ENCODE measurements at places on chromosomes 16 and 17.
A peak's percentile ranks its signal among the peaks of the same experiment; 100 is the strongest.

DNA sequence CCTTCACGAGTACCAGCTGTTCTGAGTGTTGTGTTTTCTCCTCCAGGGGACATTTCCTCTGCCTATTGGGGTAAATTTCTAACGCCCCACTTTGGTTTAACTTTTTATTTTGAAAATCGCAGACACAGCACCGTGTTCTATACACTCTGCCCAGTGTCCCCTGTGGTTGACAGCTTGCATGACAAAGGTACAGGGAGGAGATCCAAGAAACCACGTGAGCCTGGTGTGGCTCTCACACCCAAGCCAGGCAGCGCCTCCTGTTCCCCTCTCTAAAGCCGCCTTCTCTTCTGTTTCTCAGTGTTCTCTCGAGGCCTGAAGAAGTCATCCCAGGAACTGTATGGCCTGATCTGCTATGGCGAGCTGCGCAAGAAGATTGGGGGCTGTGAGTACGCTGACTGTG, 25.4 kb downstream of the CRAMP1 start:
- no peak for DNase-seq

- peak; percentile 12 for DNase-seq
Observed at GRCh38 chr17:19002805-19003542, 1.6 kb downstream of the FAM83G start.

DNA sequence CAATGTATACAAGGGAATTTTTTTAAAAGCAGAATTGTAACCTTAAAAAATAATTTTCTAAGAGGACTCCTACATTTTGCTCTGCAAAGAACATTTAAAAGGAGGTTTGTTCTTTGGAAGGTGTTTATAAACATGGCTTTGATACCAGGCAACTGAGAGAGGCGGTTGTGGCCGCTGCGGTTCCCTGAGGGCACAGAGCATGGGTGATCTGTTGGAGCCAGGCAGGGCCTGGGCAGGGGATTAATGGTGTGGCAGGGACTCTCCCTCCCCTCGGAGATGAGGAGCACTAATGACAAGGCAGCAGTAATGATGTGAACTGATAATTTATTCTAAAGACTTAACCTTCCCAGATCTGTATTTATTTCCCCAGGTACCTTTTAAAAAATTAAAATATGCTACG, 65.4 kb downstream of the WWP2 start:
- no peak for DNase-seq

DNA sequence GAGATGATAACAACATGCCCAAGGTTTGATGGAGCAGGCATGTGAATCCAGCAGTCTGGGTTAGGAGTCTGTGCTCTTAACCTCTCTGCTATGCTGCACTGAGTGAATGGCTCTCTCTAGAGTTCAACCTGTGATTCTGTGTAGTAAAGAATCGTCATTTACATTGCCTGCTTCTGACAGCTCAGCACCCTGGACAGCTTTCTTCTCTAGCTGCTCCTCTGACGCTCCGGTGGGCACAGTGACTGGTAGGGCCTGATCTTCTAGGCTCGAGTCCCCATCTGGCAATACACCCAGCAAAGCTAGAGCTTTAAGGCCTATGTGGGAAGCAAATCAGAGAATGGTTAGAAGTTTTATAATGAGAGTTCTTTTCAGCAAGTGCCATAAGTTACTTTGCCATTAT, 85.3 kb upstream of the ATP2A3 start:
- no peak for DNase-seq

DNA sequence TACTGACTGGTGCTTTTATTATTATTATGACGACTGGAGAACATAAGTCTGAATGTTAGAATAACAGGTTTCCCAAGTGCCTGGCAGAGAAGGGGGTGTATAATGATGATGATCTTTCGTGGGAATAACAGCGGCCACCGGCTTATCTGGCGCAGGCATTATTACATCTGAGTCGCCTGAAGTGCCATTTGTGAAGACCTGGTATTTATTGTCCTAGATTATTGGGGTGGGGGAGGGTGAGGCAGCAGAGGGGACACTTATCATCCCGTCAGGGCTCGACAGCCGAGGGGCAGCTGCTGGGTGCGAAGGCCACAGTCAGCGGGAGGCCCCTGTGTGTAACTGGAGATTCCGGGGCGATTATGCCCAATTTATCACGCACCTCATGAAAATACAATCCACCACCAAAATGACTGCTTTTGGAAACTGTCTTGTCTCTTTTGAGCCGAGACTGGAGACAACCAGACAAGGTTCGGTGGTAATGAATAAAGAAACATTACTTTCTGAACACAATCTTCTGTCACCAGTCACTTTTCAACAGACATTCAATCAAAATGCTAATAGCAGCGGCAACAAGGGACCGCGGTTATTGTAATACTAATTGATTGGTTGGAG, 199.3 kb downstream of the CCDC182 start:
- no peak for DNase-seq

DNA sequence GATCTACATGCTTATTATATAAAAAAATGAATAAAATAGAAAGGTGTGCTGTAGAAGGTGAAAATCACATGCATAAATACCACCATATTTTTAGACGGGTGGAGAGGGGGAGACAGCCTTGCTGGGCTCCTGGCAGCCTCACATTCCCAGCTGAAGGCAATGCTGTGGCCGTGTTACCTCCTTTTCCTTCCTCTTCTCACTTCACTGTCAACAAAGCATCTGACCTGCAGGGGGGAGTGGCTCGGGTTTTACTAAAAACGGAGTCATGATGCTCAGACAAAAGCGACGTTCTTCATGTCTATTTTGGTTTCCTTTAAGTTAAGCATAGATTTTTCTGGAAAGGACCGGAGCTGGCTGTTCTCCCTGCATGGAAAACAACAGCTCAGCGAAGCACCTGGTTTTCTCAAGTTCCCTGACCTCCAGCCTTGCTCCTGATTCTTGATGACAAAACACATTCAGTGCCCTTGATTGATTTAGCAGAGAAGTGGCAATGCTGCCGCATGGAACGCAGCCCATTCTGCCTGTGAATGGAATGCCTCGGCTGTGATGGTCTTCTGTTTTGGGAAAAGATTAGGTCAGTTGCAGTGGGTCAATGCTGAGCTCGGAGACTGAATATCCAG, 5.5 kb upstream of the RPTOR start:
- no peak for DNase-seq

DNA sequence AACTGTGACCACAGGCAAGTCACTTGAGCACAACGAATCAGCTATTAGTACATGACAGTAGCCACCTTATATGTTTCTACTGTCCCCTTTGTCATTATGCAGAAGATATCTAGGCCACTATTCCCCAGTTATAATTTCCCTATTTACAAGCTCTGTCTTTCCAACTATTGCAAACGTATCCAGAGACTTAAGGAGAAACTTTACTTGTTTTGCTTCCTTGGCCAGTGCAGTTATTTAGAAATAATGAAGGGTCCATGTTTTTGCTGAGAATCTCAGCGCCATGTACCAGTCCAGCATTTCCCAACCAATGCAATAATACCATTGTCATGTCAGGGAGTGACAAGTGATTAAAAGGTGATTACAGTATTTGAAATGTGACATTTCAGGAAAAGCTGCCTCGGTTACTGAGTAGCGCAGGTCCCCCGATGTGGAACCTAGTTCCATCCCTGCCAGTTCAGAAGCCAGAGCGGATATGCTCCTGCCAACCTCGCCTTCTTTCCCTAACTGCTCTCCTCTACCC, 743 bp downstream of the ZNF624 start:
- DNase-seq: no peak

DNA sequence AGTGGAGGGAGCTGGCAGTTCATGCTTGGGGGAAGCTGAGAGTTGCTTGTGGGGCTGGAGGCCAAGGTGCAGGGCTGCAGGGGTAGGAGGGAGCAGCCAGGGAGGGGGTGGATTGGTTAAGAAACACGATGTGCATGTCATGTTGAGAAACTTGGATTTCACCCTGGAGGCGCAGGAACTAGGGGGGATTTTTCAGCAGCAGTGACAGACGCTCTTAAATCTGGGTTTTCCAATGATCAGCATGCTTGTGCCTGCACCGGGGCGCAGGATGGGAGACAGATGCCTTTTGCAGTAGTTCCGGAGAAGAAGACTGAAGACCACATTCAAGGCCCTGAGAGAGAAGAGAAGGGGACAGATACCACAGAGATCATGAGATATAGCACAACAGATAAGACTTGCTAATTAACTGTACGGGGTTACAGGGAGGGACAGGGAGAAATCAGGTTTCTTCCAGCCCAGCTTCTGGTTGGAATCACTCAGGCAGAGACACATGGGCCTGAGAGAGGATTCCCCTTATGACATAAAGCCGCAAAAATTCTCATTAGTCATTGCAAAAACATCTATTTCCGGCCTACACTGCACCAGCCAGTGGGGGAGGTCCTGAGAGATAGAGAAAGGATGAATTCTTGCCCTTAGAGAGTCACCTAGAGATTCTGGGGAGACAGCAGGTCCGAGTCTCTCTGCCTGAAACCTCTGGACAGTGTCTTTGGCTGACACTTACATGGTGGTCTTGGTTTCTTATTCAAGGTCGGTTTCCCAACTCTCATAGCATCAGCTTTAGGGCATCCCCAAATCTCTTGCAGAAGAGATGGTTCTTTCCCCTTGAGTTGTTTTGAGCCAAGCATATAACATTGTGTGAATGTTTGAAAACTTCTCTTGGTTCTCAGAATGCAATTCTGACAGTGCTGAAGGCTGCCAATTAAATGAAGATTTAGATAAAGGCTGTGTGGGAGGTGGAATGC, 27.1 kb downstream of the CDH13 start:
- peak; percentile 74 for DNase-seq

DNA sequence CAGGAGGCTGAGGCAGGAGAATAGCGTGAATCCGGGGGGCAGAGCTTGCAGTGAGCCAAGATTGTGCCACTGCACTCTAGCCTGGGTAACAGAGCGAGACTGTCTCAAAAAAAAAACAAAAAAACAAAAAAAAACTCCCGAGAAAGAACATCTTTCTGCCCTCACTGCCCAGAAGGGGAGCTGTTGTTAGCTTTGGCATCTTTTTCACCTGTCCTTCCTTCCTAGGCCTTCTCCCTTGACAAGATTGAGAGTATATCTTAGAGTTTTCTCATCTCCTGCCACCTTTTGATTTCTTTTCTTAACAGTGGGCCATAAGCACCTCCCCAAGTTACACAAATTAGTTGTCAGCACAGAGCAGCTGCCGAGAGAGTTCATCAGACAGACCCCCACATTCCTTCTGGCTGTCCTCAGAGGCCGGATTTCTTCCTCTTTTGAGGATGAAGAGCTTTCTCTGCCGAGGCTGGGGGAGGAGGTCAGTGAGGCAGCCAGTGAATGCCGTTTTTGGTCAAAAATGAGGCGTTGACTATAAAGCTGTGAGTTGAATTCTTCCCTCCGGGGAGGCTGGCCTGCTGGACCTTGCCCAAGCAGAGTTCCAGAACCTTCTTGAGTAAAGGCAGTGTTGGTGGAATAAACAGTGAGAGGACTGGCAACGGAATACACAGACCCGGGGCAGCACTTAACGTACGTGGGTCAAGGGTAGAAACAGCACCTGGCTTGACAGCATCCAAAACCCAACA, 127.0 kb downstream of the ABCC6 start:
- no peak for DNase-seq

GRCh38 chr16:69756705-69757104, 2.0 kb upstream of the NOB1 start:
- no peak for DNase-seq

- no peak for DNase-seq
Observed at GRCh38 chr17:43723697-43724359, 34.8 kb downstream of the SOST start.

GRCh38 chr17:81564778-81565177, 12.6 kb upstream of the FAAP100 start:
- no peak for DNase-seq

DNA sequence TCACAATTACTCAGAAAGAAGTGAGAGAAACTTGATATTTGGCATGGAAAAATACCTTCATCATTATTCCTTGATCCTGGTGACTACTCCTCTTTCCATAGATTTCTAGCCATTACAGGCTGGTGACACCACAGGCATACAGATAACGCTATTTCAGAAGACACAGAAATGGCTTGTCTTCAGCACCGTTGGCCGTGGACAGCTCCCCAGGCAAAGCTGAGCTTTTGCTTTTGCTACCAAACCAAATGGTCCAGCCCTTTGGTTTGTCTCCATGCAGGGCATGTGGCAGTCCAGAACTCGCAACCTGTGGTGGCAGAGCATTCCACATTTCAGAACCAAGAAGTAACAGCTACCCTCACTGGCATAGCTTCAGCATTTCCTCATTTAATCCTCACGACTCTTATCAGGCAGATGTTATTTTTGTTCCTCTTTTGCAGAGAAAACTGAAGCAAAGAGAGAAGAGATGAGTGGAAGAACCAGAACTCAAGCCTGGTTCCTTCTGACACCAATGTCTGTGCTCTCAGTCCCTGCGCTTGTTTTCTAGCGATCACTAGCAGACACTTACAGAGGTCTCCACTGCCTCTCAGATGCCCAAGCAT, 55.5 kb downstream of the HS3ST4 start:
- DNase-seq: no peak

DNA sequence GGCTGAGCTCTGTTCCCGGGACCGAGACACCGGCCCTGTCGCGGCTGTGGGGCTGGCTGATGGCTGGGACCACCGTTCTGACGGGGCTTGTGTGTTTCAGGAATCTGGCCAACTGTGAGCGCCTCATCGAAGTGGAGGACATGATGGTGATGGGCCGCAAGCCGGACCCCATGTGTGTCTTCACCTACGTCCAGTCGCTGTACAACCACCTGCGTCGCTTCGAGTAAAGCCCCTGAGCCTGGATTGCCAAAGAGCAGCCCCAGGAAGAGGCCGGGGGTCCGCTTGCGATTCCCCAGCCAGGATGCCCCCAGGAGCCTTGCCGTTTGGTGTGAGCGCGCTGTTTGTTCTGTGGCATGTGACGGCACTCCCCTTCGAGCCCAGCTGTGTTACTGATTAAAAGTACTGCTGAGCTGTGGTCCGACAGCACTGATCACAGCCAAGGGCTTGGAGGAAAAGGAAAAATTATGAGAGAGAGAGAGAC, 23.0 kb downstream of the SMTNL2 start:
- DNase-seq: no peak

- DNase-seq: no peak
Observed at GRCh38 chr16:54822492-54822891, 108.2 kb upstream of the IRX5 start.

DNA sequence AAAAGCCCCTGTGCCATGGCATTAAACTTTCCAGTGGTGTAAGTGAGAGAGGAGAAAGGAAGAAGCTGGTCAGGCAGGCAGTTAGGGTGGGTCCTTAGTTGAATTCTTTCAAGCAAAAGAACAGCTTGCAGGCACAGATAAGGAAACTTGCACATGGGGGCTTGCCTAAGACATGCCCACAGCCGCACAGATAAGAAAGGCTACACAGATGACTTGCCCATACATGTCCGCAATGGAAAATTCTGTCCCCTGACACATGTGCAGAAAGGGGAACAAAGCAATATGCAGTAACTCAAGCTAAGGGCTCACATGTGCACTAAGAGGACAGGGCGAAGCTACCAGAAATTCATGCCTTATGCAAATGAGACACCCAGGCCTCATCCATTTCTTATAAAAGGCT, 69.9 kb downstream of the GSG1L start:
- DNase-seq: no peak

DNA sequence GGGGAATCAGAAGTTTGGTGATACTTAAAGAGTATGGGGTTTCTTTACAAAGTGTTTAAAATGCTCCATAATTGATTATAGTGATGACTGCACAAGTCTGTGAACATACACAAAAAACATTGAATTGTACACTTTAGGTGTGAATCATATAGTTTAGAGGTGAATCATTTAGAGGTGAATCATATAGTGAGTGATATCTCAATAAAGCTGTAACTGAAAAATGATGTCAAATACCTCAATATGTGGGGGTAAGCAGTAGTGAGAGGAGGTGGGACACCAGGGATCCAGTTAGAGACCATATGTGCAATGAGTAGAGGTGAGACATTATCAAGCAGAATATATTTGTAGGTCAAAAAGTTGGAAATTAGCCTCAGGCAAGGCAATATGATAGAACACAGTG, 264.5 kb downstream of the PMP22 start:
- DNase-seq: no peak

- no peak for DNase-seq
Observed at GRCh38 chr17:7792611-7793010, 41.4 kb upstream of the KDM6B start.
